ENCODE measurements at places on chromosomes 2 and 18. TPM values are rescaled to one million over a fixed set of nuclear protein-coding genes. Genes with fewer than 3 reads are reported as not detected.

The AGXT gene
- not detected for total RNA-seq

The CCDC141 gene
- total RNA-seq: 34.4 TPM

DNA sequence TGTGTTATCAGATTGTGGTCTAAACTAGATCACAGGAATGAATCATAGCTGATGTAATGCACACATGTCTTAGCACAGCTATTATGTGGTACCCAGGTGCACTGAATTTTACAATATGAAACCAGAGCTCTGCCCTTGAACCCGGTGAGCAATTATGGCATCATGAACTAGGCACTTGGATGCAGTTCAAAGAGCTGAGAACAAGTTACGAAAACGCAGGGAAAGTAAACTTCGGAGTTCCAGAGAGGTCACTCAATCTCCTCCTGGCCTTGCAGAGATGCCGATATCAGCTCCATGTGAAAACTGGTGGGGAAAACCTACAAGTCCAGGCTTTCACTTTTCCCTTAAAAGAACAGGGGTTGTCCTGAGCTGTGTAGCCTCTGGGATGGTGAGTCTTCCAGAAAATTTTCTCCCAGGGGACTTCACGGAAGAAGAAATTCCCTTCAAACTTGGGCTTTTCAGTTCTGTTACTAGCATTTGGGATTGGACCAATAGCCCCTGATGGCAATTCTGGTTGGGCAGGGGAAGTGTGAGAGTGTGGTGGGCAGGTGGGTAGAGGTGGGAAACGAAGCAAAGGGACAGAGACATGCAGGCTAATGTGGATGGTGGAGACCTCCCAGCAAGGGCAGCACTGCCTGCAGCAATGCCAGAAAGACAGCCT, 71.1 kb upstream of the SH3BP4 start:
- no peak overlapping the region for H3K27ac ChIP-seq
- no peaks in the 10 kb centered on the region for H3K27me3 ChIP-seq
- no peak for DNase-seq
- no peaks in the 10 kb centered on the region for H3K36me3 ChIP-seq
- H3K4me3 ChIP-seq: no peak overlapping the region
- H3K4me1 ChIP-seq: no peaks in the 10 kb centered on the region

- no peaks in the 10 kb centered on the region for H3K36me3 ChIP-seq
- DNase-seq: no peak
- no peaks in the 10 kb centered on the region for H3K27me3 ChIP-seq
- H3K4me1 ChIP-seq: no peaks in the 10 kb centered on the region
- no peak overlapping the region for H3K27ac ChIP-seq
These were observed 469.3 kb downstream of the PLCL1 start for GRCh38 chr2:198273660-198274059.

- no peak overlapping the region for H3K4me3 ChIP-seq
- no peaks in the 10 kb centered on the region for H3K4me1 ChIP-seq
- H3K27ac ChIP-seq: no peak overlapping the region
- no peaks in the 10 kb centered on the region for H3K36me3 ChIP-seq
These were observed 14.3 kb upstream of the RAPH1 start for GRCh38 chr2:203549406-203549805.

DNA sequence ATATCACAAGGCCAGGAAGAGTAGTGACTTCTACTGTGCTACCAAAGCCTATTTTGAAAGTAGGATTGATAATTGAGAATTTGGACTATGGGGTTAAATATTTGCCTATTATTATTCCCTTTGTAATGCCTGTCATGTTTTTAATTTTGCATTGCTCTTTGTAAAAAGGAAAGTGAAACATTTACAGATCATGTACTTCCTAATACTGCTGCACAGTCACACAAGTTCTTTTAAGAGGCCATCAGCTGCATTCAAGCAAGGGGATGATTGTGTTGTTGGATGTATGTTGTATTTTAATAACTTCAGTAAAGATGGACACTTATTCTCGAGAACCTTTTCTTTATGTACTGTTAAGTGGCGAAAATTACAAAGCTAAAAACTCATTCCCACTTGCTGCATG, 70.1 kb downstream of the PLEKHA3 start:
- H3K27me3 ChIP-seq: no peaks in the 10 kb centered on the region
- no peaks in the 10 kb centered on the region for H3K4me1 ChIP-seq
- H3K36me3 ChIP-seq: peaks cover 90% of the 10 kb centered on the region
- no peak overlapping the region for H3K4me3 ChIP-seq

- no peaks in the 10 kb centered on the region for H3K27me3 ChIP-seq
- no peak for DNase-seq
- no peaks in the 10 kb centered on the region for H3K4me1 ChIP-seq
- H3K36me3 ChIP-seq: no peaks in the 10 kb centered on the region
- H3K27ac ChIP-seq: no peak overlapping the region
These were observed 57.8 kb upstream of the OTOS start for GRCh38 chr2:240198226-240198625.

DNA sequence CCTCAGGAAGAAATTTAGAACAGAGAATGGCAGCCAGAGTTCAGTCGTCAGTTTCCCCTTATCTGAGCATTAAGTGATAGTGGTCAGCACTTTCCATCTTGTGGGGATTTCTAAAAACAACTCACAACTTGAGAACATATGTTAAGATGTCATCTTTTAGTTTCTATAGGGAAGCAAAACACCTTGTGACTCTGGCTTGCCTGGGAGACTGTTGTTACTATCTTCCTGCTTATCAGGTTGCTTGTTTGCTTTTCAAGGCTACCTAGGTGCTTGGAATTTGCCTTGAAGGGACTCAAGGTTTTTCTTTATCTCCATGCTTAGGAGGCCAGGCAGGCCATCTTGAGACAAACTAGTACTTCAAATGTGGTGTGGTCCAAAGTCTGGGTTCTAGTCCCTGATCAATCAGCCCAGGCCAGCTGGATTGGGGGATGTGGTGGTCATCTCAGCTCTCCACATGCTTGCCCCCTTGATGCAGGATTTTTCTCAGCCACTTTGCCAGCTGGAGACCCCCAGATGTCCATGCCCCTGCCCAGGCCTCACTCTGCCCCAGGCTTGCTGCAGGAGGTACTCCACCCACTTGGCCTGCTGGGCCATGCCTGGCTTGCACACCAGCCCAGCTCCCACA, 125.9 kb downstream of the LYPD1 start:
- no peak for DNase-seq
- no peak overlapping the region for H3K4me3 ChIP-seq
- no peaks in the 10 kb centered on the region for H3K27me3 ChIP-seq
- H3K4me1 ChIP-seq: no peaks in the 10 kb centered on the region

DNA sequence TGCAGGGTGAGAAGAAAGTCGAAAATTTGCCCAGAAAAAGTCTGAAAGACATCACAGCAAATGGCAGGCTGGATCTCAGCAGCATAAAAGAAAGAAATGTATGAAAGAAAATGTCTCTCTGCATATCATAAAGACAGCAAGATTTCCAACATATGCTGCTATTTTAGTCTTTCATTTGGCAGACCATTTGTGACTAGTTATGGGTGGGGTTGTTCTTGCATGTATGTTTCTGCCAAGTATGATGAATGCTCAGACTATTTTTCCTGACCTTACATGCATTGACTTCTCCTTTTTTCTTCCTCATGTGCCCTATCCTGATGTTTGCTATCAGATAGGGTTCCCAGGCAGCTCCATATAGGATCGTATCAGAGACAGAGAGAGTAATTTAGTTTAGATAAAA, 58.5 kb upstream of the PARD3B start:
- no peak overlapping the region for H3K27ac ChIP-seq
- H3K27me3 ChIP-seq: no peaks in the 10 kb centered on the region
- no peaks in the 10 kb centered on the region for H3K4me1 ChIP-seq
- DNase-seq: no peak

The RGPD3 gene
- not detected for total RNA-seq

The MORN2 gene
- total RNA-seq: 2.5 TPM

- H3K4me1 ChIP-seq: no peaks in the 10 kb centered on the region
- peaks cover 4% of the 10 kb centered on the region for H3K27me3 ChIP-seq
- DNase-seq: no peak
- H3K27ac ChIP-seq: no peak overlapping the region
These were observed 58.1 kb downstream of the SH2D6 start for GRCh38 chr2:85476624-85477023.

GRCh38 chr2:1509271-1510065, 96.2 kb downstream of the TPO start:
- peak overlapping the region; percentile 63 for H3K27ac ChIP-seq
- no peaks in the 10 kb centered on the region for H3K4me1 ChIP-seq
- no peaks in the 10 kb centered on the region for H3K27me3 ChIP-seq
- no peaks in the 10 kb centered on the region for H3K36me3 ChIP-seq

DNA sequence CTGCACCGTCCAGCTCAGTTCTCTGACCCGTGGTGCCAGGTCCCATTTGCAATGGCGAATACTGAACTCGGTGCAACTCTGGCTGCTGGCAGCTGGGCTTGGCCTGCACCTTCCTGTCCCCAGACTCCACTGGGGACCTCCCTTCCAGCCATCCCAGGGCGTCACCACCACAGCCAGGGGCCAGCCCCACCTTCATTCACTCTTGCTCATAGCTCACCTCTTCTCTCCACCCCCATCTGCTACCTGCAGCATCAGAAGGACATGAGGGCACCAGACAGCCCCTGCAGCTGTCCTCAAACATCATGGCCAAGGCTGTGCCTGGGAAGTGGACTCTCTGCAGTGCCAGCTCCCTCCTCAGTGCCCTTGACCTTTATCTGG, 16.2 kb upstream of the ALPI start:
- no peaks in the 10 kb centered on the region for H3K36me3 ChIP-seq
- no peaks in the 10 kb centered on the region for H3K27me3 ChIP-seq
- no peak overlapping the region for H3K27ac ChIP-seq
- no peak overlapping the region for H3K4me3 ChIP-seq
- DNase-seq: peak; percentile 12

GRCh38 chr2:1729242-1729641, 15.1 kb downstream of the PXDN start:
- no peak overlapping the region for H3K27ac ChIP-seq
- H3K27me3 ChIP-seq: no peaks in the 10 kb centered on the region
- no peak overlapping the region for H3K4me3 ChIP-seq
- H3K4me1 ChIP-seq: no peaks in the 10 kb centered on the region
- H3K36me3 ChIP-seq: no peaks in the 10 kb centered on the region

- no peak for DNase-seq
- H3K4me3 ChIP-seq: no peak overlapping the region
- peaks cover 11% of the 10 kb centered on the region for H3K4me1 ChIP-seq
- H3K27me3 ChIP-seq: peaks cover 4% of the 10 kb centered on the region
These were observed 3.0 kb upstream of the FZD7 start for GRCh38 chr2:202030691-202031090.

DNA sequence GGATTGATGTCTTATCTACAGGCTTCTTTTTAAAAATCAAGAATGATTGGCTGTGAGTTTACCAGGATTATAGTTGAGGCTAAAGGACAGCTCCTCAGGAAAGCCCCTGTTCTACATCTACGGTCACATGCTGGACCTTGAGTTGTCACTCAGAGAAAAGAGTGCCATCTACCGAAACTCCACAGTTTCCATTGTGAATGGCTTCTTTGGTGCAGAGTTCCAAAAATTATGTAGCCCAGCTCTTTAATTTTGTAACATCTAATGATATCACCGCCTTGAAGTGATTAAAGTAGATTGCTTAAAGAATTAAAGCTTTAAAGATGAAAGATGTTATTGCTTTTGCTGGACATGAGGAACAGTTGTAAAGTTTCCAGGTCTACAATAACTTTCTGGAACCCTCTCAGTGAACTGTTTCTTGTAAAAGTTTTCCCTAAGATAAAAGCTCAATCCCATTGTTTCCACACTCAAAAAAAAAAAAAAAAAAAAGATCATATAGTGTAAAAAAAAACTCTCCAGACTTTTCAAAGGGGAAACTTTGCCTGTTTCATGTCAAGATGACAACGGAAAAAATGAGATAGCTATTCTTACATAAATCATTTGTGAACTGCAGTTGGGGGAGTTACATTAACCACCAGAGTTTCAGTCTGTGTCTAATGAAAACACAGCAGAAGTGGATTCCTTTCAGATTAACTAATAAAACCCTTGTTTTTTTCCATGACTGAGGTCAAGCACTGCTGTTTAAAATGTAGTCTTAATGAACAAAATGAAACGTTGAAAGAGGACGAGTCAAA, 4.3 kb downstream of the COL3A1 start:
- H3K27me3 ChIP-seq: no peaks in the 10 kb centered on the region
- no peak overlapping the region for H3K4me3 ChIP-seq
- H3K27ac ChIP-seq: no peak overlapping the region
- DNase-seq: no peak
- H3K4me1 ChIP-seq: no peaks in the 10 kb centered on the region

DNA sequence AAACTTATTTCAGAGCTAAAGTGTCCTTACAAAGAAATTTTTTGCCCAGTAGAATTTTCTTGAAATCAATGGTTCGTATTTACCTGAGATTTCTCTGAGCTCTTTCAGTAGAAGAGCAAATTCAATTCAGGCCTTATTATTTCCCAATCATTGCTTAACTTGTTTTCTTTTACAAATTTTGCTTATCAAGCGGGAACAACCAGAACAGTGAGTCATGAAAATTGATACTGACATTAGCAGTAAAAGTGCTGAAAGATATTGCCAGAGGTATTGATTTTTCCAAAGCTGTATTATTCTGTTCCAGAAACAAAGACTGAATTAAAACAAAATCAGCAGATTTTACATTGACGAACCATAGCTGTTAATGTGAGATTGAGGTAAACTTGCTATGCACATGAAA, 10.1 kb upstream of the RIOK3 start:
- no peak overlapping the region for H3K4me3 ChIP-seq
- H3K27me3 ChIP-seq: no peaks in the 10 kb centered on the region
- H3K36me3 ChIP-seq: no peaks in the 10 kb centered on the region
- no peak overlapping the region for H3K27ac ChIP-seq

DNA sequence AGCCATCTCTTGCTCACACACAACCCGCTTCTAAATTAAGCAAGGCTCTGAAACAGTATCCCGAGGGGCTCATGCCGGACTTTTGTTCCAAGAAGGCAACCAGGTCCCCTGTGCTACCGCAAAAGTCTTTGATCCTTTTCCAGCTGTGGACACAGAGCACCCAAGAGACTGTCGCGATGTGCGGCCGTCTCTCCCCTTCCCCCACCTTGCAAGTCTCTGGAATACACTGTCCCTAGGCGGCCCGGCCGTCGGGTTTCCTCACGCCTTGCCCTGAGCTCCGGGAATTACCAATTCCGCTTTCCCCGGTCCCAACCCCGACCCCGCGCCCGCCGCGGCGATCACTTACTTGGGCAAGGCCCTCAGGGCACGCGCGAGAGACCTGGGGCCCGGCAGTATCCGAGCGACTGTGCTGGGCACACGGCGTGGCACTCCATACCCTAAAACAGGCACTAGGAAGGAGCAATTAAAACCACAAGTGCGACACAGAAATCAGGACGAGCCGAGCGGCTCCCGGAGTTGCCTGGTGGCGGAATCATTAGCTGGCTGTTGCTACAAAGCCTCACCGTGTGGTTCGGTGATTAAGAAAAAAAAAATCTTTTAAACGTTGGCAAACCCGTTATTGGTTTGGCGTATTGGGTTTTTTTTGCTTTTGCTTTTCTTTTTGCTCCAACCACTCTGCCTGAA, 2.2 kb upstream of the DLX1 start:
- H3K36me3 ChIP-seq: no peaks in the 10 kb centered on the region
- peaks cover 50% of the 10 kb centered on the region for H3K4me1 ChIP-seq
- peaks cover 76% of the 10 kb centered on the region for H3K27me3 ChIP-seq
- DNase-seq: no peak
- no peak overlapping the region for H3K4me3 ChIP-seq
